Stimulated activated CD4-positive, alpha-beta T cell treated with anti-CD3 and anti-CD28 coated beads, Interleukin-4, amount 100 ng/mL, for 48 hours (primary cell): ENCODE measurements at places on chromosomes 12 and 14.

DNA sequence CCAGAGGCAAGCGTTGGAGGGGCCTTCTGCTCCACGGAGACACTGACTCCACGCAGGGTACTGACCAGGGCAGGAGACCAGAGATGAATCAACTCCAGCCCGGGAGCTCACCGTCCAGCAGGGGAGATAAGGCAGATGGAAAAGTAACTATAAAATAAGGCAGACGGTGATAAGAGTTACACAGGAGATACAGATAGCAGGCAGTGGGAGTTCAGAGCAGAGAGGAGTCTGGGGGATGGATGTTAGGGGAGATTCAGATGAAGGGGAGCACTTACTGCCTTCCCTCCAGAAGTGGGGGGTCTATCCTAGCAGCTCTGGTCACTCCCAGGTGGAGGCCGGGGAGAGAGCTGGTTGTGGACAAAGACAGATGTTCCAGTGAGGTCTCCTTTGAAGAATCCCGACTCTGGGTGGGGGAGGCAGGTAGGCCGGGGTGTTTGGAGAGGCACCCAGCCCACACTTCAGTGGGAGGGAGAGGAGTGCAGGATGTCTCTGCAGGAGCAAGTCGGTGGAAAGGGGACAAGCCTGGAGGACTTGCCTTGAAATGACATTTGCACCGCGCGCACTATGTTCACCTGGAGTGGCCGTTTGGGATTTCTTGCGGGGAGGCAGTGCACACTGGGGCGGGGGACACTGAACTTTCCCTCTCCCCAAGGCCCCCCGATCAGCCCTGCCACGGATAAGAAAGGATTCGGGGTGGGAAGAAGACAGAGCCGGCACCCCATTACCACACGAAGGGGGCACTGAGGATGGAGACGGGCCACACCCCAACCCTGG, 1.2 kb downstream of the PITPNM2 start:
- DNase-seq = no peak

GRCh38 chr12:9687228-9687627, 17.7 kb downstream of the CLEC2D start:
- DNase-seq = no peak

DNA sequence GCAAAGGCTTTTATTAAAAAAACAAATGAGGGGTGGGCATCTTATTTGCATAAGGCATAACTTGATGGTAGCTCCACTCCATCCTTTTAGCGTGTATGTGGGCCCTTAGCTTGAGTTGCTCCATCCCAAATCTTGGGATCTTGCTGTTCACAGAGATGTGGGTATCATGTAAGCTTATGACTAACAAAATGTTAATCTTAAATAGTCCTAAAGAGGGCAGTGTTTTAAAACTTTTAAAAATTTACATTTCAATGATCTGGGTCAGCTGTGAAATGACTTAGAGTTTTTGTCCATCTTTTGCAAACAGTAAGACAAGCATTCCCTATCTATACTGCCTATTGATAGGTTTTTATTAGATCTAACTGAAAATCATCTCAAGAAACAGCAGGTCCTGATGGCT, 86.0 kb downstream of the SLCO1A2 start:
- no peak for DNase-seq

- DNase-seq = no peak
These were observed 69.2 kb upstream of the MED13L start for GRCh38 chr12:116346741-116347140.

DNA sequence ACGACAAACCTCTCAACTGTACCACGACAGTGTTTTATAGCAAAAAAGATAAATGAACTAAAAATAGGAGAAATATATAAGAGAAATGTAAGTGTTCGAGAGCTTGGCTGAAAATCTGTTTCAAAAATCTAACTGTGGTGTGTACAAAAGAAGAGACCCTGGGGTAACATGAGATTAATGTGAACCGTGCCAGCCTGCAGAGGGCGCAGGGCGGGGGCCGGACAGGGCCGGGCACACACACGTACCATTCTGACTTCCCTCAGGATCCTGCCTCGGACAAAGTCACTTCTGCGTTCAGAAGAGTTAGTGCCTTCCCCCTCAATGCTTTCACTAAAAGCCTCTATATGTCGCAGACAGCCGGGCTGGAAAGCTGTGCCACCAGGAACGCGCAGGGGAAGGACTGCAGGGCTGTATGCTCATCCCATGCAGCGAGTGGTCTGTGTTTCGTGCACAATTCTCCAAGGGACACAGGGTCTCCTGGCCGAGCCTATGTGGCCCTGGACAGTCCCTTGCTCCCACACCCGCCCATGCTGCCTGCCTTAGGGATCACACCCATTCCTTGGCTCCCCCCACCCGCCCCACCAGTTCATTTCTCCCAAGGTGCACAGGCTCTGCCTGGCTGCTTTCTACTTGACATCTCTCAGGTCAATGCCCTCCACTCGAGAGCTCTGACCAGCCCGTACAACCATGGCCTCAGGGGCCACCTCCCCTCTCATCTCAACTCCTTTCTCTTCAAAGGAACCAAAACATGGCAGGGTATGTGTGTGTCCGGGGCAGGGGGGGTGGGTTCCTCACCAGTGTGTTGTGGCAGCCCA, 8.5 kb downstream of the CDCA4 start:
- DNase-seq = no peak

DNA sequence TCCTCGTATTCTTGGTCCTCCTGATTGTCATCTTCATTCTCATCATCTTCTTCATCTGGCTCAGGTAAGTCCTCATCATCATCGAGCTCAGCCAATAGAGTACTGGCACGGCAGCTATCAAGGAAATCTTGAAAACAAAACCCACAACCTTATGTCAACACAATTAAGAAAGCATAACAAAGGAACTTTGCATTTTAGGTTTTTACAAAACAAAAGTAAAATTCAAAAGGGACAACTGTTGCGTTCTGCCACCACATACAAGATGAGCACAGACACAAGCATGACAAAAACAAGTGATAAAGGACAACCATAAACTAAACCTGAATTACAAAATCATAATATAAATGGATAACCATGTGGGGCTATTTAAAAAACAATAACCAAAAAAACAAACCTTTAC, 84.7 kb downstream of the HECTD1 start:
- no peak for DNase-seq

DNA sequence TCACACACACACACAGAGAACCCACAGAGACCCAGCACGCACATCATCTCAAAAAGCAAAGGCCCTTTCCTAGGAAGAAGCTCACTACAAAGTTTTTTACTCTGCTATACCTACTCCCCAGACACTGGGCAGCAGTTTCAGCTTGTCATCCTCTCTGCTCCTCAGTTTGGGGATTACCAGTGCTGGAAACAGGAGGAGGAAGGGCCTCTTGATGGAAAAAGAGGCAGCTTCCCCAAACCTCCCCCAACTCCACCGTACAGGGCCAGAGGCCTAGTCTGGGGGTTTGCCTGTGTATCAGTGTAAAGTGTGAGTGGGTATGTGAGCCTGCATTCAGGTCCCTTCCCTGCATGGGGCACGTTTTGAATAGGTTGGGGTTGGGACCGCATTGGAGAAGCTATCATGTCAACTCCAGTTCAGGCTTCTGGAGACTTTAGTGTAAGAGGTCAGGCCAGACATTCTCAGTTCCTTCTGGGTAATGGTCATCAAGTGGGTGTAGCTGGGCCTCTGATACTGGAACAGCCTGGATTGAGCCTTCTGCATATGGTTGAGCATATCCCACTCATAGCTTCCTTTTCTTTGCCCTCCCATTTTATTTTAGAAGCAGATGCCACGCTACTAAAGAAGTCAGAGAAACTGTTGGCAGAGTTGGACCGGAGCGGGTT, 1.2 kb downstream of the REM2 start:
- DNase-seq = no peak

DNA sequence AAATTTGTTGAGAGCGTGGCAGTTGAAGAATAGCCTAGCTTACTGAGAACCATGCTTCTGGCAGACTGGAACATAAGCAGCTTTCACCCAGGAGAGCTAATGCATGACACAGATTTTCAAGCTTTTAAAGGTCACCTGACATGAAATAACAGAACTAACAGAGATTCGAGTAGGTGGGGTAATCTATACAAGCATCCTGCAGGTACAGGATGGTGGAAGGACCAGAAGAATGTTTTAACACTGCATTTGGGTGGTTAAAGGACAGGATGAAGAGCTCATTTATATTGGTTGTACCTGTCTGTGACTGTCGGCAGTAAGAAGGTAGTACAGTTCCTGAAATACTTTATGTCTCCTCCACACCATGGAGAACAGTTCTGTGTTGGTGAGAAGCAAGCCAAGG, 8.9 kb downstream of the PELI2 start:
- DNase-seq = no peak

DNA sequence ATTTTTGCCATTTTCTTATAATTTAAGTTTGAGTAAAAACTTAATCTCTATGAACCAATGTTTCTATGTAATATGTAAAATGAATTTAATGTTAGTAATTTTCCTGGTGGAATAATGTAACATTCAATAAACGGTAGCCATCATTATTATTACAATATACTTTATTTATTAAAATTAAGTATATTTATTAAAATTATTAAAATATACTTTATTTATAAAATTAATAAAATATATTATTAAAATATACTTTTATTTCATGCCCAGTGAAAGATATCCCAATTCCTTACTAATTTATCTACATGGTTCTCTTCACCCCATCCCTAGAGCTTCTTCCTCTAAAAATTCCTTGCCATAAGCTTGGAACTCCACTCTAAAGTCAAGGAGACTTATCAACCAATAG, 2.5 kb downstream of the CAPS2 start:
- no peak for DNase-seq

- DNase-seq = no peak
These were observed 68.1 kb upstream of the PLEKHG7 start for GRCh38 chr12:92634730-92635129.

- no peak for DNase-seq
These were observed 6.3 kb downstream of the TMEM179 start for GRCh38 chr14:104598039-104598909.

DNA sequence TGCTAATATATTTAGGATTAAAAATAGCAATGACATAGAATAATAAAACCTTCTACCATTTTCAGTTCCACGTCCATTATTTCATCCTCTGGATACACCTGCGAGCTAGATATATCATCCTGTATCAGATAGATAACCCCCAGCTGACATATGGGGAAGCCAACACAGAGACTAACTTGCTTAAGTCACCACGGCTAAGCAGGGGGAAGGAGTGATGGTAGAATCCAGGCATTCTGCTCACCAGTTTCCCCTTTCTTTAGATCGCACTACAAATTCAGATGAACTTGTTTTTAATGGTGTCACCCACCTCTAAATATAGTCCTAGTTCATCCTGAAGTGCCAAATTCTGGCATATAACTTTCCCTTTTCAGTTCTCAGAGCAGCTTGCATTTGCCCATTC, 110.1 kb downstream of the TXNDC16 start:
- DNase-seq = no peak

DNA sequence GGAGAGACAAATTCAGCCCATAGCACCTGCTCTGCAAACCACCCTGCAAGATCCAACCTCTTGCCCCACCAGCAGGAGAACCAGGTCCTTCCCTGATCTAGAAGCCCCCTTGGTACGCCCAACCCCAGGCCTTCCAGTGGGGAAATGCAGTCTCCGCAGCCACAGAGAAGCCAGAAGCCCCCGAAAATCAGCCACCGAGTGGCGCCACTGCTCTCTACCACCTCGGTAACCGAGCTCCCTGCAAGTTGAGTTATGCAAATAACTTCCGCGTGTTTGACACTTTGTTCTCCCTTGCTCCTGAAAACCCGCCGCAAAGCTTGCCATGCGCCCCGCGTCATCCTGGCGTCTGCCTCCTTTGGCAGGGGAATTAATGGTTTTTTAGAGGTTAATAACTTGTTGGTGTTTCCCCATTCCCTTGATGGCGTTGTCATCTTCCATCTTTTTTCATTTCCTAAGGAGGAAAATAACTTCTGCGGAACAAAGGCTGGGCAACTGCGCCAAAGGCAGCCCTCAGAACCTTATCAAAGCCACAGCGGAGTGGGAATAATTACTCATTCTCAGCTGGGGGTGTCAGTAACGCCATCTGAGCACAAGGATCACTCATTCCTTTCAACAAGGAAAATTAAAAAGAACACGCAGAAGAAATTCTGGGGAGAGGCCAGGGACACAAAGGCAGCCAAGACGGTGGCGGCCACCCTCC, 60.4 kb downstream of the FZD10 start:
- DNase-seq = no peak

DNA sequence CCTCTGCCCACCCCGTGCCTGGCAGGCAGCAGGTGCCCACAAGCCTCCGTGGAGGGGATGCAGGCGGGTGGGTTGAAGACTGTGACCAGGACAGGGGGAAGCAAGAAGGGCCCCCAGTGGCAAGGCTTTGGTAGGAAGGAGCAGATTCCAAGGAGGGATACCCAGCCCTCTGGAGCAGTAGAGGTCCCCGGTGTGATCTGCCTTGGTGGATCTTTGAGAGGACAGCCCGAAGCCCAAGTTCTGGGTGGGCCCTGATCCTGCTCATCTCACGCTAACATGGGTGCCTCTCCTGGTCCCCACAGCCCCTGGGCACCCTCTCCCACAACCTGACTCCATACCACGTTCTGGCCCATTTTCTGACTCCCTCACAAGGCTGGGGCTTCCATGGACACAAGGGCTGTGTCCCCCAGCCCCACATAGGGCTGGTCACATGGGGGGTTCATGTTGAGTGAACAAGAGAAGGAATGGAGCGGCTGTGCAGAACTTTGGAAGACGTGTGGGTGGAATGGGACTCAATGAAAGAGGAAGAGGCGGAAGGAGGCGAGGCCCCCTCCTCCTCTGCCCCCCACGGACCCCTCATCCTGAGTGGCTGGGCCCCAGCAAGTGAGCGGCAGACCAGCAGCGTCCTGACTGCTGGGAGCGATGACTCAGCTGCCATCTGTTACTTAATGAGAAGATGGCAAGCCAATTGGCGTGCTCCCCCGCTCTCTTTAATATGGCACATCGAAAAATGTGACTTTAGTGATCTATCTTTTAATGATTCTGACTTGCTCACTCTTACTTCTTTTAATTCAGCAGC, 77.0 kb upstream of the BCL11B start:
- no peak for DNase-seq

DNA sequence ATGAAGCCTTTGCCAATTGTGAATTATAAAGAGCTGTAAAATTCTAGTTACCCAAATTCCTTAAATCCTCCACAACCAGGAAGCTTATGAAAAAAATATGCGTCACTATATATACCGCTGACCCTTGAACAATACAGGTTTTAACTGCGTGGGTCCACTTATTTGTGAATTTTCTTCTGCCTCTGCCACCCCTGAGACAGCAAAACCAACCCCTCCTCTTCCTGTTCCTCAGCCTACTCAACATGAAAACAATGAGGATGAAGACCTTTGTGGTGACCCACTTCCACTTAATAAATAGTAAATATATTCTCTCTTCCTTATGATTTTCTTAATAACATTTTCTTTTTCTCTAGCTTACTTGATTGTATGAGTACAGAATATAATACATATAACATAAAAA, 42.2 kb downstream of the CMKLR1 start:
- DNase-seq = no peak
